Activated gamma-delta T cell treated with Interleukin-2 at 50 U/mL for 16 hours (primary cell): ENCODE measurements at places on chromosomes 3 and 15.

- no peak for DNase-seq
These were observed 162.3 kb downstream of the GABRG3 start for GRCh38 chr15:27133249-27133648.

DNA sequence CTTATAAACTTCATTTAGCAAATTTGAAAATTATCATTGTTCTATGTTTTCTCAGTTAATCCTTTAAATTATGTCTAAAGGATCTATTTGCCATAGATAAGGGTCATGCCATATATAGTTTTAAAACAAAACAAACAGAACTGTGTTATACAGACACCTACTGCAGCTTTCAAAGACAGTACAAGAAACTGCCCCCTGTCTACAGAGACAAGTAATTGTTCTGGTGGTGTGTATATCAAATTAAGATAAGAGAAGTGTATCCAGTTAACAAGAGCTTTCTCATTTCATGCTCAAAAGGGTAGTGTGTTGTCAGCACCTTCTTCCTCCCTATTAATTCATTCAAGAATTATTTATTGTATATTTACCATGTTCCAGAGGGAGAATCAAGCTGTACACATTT lies 201.2 kb downstream of the FMN1 start:
- DNase-seq: no peak

GRCh38 chr15:72155635-72156616 lies 37.7 kb downstream of the SENP8 start:
- DNase-seq: peak; percentile 80

DNA sequence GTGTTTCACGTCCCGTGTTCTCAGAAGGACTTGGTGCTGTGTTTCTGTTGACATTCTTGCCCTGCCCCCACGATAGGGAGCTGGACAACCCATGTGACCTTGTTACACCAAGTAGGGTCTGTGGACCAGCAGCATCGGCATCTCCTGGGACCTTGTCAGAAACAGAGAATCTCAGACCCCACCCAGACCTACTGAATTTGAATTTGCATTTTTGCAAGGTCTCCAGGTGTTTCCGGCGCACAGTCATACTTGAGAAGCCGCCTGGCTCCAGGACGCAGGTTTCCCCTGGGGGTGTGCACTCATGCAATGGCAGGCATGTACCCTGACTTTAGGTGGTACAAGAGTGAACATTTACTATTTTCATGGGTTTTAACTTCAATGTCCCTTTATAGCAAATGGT lies 117.9 kb downstream of the TLE3 start:
- no peak for DNase-seq

DNA sequence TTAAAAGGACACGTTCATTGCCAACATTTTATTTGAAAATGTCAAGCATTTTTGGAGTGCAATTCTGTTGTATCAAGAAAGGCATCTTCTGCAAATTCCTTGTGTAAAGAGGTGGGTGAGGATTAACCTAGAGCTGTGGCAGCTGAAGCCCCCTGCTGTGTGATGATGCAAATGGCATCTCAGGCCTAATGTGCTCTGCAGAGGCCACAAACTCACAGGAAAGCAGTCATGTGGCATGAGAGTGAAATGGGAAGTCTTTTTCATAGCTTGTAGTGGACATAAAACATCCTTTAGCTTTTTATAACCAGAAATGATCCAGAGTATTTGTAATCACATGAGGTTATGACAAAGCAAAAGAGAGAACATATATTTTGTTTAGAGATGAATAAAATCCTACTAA lies 6.4 kb downstream of the CADM2 start:
- no peak for DNase-seq

DNA sequence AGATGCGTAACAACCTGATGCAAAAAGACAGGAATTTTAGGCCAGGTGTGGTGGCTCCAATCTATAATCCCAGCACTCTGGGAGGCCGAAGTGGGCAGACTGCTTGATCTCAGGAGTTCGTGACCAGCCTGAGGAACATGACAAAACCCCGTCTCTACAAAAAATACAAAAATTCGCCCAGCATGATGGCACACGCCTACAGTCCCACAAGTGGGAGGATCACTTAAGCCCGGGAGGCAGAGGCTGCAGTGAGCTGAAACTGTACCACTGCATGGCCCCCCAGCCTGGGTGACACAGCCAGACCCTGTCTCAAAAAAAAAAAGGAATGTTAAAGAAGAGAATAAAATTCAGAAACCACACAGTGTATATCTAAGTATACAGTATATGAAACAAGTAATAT lies 40.7 kb downstream of the PTPN9 start:
- no peak for DNase-seq
